ENCODE measurements at places on chromosomes 5 and 9.

DNA sequence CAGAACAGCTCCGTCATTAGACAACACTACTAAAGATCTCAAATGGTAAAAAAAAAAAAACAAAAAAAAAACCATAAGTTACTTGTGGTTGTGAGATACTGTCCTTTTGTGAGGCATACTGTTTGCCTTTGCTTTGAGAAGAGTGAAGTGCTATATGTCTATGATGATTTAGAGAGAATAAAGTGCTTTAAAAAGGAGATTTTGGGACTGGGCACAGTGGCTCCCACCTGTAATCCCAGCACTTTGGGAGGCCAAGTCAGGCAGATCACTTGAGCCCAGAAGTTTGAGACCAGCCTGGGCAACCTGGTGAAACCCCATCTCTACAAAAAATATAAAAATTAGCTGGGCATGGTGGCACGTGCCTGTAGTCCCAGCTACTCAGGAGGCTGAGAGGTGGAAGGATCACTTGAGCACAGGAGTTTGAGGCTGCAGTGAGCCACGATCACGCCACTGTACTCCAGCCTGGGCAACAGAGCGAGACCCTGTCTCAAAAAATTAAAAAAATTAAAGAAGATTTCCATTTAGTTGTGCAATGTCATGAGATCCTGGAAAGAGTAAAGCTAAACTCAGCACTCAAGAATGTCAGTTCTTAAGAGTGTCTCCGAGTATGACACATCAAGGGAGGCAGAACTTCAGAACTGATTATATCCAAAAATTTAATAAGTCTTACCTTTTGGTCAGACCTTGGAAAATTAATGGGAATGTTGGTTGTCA, 87.3 kb downstream of the PRDM6 start:
- DNase-seq: no peak

DNA sequence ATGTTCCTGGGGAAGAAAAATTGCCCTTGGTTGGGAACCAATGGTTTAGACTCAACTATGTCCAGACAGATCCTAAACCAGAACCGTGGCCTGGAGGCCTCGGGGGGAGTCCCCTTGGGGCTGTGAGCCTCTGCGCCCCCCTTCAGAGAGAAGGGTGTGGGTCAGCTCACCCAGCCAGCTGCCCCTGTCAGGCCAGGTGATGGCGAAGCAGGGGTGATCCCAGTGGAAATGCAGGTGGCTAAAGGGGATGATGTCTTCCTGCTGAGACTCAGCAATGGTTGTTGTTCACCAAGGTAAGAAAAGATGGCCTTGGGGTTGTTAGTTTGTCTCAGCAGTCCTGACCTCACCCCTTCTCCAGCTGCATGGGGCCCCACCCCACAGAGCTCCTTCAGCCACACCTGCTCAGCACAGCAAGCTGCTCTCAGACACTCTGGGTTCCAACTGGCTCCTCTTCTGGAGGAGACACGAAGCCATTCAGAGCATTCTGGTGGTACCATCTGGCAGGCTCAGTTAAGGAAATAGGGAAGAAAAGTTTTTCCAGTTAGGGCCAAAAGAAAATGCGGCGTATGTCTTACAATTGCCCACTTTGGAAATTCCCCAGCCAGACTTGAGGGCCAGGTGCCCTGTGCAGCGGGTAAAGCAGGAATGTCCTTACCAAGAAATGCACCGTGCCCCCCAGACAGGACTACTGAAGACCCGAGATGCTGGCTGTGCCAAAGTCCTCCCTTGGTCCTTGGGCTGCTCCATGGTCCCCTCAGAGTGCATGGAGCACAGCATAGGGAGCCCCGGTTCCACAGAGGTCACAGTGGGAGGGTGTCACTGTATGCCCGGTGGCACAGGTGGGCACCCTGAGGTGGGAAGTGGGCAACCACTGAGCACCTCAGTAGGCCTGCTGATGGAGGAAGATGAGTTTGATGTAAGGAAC, 90.2 kb downstream of the NSUN2 start:
- no peak for DNase-seq

DNA sequence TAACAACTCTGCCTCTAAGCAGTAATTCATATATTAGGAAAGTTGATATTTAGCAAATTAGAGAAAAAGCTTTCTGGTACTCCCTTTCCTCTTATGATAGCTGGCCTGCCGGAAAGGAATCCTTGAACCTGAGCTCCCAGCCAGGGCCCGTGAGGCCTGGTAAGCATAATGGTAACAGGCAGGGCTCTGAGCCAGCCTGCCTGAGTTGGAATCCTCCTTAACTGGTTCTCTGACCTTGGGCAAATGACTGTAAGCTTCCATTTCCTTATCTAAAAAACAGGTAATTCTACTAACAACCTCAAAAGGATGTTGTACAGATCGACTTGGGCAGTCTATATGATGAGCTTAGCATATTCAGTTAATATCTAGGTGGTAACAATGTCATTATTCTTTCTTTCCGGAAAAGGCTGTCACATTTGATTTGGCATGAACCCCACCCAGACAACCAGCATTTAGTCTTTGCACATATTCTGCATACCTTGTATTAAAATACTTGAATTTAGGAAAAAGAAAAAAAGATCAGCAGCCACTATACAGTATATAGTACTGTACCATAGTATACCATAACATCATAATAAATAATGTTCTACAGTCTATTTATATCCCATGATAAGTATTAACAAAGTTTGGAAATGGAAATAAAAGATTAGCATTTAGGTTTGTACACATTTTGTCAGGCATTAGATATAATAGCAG, 55.7 kb upstream of the MAP3K1 start:
- no peak for DNase-seq

DNA sequence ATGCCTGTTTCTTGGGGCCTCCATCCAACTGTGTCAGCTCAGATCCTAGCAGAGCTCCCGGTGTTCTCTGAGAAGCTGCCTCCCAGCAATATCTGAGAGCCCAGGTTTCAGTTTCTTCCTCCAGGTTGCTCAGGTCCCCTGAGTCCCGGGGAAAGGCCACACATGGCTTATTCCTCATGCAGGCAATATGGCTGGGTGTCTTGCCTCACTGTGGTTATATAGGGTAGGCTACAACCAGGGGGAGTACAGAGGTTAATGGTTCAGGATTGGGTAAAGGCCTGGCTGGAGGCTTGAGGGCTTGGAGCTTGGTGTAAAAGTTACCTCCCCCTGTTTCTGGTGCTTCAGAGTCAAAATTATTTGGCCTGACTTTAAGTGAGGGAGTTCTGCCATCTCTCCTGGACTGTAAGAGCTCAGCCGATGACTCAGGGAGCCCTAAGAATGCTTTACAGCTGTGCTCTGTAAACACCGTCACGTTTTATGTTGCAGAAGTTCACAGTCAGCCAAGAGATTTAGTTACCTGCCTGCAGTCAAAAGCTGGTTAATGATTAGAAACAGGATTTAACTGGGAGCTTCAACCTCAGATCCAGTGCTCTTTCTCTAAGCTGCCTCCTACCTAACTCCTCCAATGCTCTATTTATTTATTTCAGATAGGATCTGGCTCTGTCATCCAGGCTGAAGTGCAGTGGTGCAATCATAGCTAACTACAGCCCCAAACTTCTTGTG, 24.3 kb upstream of the UBAP2 start:
- DNase-seq: no peak

- DNase-seq: no peak
Observed at GRCh38 chr9:35682051-35682450, 7.7 kb downstream of the TPM2 start.

- DNase-seq: peak; percentile 63
Observed at GRCh38 chr5:95283761-95284571, 928 bp downstream of the MCTP1 start.

GRCh38 chr9:34589636-34590380, at the start of gene CNTFR:
Gene CNTFR (minus strand): TSS chr9:34589724. CDS start chr9:34568981, 20,743 bp downstream.
- no peak for DNase-seq

DNA sequence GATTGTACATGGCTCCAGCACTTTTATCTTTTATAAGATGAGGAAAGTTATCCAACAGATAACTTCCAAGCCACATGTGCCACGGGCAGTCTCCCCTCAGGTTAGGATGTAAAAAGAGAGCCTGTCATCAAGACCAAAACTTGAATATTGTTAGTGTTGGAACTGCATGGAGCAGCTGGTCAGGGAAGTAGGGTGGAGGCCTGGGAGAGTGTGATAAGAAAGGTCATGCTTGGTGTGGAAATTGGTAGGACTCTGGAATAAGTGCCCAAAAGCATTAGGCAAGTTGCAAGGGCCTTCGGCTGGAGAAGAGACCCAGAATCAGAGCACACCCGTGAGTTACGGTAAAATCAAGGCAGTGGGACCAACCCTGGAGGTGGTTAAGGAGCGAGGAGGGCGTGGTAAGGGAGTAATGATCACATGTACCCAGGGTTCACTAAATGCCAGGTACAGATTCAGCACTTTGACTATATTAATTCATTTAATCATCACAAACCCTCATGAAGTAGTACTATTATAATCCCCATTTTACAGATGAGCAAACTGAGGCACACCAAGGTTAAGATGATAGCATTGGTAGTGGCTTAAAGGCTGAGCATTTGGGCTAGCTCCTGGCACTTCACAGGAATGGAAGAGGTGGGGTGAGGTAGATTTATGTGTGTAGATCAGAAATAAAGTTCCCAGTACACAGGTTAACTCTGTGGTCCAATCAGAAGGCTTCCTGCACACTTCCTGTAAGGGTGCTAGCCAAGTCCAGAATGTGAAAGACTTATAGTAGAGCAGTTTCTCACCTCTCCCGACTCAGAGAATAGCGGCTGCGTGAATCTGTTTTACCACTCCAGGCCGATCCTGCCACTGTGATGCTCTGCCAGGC, 96.5 kb upstream of the ZNF608 start:
- no peak for DNase-seq
